ENCODE measurements at places on chromosomes 5 and 9. TPM values are rescaled to one million over a fixed set of nuclear protein-coding genes. Genes with fewer than 3 reads are reported as not detected.

DNA sequence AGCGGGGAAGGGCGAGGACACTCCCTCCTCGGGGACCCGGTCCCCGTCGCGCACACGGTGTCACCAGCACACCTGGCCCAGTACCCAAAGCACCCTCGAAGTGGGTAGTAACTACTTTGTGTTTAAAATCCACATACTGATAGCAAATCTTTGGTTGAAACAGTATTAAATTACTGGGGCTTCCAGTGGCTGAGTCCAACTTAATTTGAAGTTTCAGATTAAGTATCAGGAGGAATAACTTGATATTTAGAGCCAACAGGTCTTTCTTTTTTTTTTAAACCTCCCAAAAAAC lies 615 bp downstream of the ATG10 start:
- DNase-seq = no peak
- peaks cover 25% of the 10 kb centered on the region for H3K4me1 ChIP-seq
- H3K4me3 ChIP-seq = peak overlapping the region; percentile 73
- H3K27me3 ChIP-seq = no peaks in the 10 kb centered on the region
- H3K36me3 ChIP-seq = peaks cover 2% of the 10 kb centered on the region

Gene CDH18
- 2.2 TPM for total RNA-seq

Gene TAS2R1
- total RNA-seq = not detected

DNA sequence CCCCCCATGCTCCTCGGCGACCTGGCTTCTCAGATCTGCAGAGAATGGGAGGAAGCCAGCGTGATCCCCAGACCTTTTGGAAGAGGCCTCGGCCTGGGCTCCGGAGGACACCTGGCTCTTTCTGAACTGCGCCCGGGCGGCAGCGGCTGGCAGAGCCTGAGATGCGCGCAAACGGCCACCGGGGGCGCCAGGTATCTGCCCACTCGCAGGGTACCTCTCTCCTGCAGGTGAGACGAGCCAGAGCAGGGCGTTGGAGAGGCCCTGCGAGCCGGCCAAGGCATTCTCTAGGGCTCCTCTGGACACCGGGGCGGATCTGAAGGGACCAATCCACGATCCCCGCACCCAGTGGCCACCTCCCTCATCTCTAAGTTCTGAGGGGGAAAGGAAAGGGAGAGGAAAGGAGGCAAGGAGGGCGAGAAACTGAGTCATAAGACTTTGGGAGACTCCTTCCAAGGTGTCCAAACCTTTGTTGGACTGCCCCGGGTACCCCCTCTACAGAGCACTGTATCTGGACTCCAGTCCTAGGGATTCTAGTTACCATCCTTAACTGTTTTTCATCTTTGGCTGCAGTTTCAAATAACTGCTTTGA lies 55.0 kb upstream of the SLC46A2 start:
- no peak overlapping the region for H3K4me3 ChIP-seq
- H3K4me1 ChIP-seq = no peaks in the 10 kb centered on the region
- DNase-seq = no peak
- H3K36me3 ChIP-seq = no peaks in the 10 kb centered on the region

DNA sequence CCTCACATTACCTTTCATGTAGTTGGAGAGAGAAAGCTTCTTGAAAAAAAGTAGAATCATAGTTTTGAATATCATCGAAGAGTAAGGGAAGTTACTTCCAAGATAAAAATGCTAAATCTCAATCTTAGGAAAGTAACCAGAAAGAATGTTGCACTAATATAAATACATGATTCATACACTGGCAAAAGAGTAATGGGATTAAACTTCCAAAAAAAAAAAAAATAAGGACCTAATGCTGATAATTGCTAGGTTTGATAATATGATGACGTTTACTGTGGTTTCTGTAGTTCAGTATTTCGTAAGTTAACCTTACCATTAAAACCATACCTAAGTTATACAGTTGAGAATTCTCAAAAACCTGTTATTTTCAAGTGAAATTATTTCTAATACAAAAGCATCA lies 573.8 kb upstream of the CDH9 start:
- no peaks in the 10 kb centered on the region for H3K36me3 ChIP-seq
- H3K27ac ChIP-seq = no peak overlapping the region
- no peak for DNase-seq
- no peaks in the 10 kb centered on the region for H3K27me3 ChIP-seq

GRCh38 chr9:8621416-8621815 lies 821.8 kb upstream of the DMAC1 start:
- H3K27me3 ChIP-seq = no peaks in the 10 kb centered on the region
- DNase-seq = no peak
- no peak overlapping the region for H3K4me3 ChIP-seq
- no peaks in the 10 kb centered on the region for H3K4me1 ChIP-seq
- no peak overlapping the region for H3K27ac ChIP-seq
- no peaks in the 10 kb centered on the region for H3K36me3 ChIP-seq

DNA sequence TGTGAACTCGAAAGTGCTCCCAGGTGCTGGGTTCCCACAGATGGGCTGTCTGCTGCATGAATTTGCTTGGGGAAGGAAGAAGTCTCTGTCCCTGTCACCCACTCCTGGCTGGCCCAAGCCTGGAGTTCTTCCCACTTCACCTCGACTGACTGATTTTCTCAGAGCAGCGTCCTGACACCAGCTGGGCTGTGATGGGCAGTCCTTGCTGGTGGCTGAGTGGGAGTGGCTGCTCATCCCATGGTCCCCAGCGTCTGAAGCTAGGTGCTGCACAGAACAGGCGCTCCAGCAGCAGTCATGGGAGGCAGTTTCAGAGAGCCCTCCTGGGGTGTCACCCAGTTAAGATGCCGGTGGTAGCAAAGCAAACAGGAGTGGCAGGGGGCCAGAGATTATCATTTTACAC lies 10.1 kb upstream of the NEURL1B start:
- H3K4me1 ChIP-seq = peaks cover 17% of the 10 kb centered on the region
- H3K27ac ChIP-seq = no peak overlapping the region
- no peak for DNase-seq
- H3K4me3 ChIP-seq = no peak overlapping the region
- no peaks in the 10 kb centered on the region for H3K36me3 ChIP-seq

DNA sequence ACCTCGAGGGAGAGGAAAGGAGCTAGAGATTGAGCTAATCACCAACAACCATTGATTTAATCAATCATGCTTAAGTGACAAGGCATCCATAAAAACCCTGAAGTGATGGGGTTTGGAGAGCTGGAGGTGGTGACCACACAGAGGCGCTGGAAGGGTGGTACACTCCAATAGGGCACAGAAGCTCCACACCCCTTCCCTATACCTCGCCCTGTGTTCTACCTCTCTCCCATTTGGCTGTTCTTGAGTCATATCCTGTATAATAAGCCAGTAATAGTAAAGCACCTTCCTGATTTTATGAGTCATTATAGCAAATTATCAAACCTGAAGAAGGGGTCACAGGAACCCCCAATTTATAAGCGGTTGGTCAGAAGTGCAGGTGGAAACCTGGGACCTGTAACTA lies 18.3 kb downstream of the ACTL7B start:
- H3K36me3 ChIP-seq = no peaks in the 10 kb centered on the region
- DNase-seq = no peak
- no peaks in the 10 kb centered on the region for H3K4me1 ChIP-seq
- no peak overlapping the region for H3K4me3 ChIP-seq

GRCh38 chr5:169071-169727 lies 22.1 kb upstream of the LRRC14B start:
- no peak for DNase-seq
- no peaks in the 10 kb centered on the region for H3K27me3 ChIP-seq
- H3K27ac ChIP-seq = no peak overlapping the region
- H3K4me3 ChIP-seq = no peak overlapping the region
- peaks cover 7% of the 10 kb centered on the region for H3K36me3 ChIP-seq

- no peaks in the 10 kb centered on the region for H3K27me3 ChIP-seq
- peak; percentile 17 for DNase-seq
- no peak overlapping the region for H3K4me3 ChIP-seq
- H3K36me3 ChIP-seq = no peaks in the 10 kb centered on the region
- no peak overlapping the region for H3K27ac ChIP-seq
- H3K4me1 ChIP-seq = peaks cover under 1% of the 10 kb centered on the region
These were observed 29.9 kb downstream of the CPEB4 start for GRCh38 chr5:173917788-173918786.

- peaks cover 3% of the 10 kb centered on the region for H3K27me3 ChIP-seq
- no peak for DNase-seq
- no peak overlapping the region for H3K27ac ChIP-seq
- no peak overlapping the region for H3K4me3 ChIP-seq
- H3K36me3 ChIP-seq = no peaks in the 10 kb centered on the region
These were observed 374.7 kb upstream of the GRIN3A start for GRCh38 chr9:102113191-102113590.

GRCh38 chr9:19924080-19924479 lies 135.2 kb upstream of the SLC24A2 start:
- no peak for DNase-seq
- peaks cover 10% of the 10 kb centered on the region for H3K4me1 ChIP-seq
- peak overlapping the region; percentile 87 for H3K27ac ChIP-seq
- no peaks in the 10 kb centered on the region for H3K36me3 ChIP-seq
- H3K27me3 ChIP-seq = peaks cover 29% of the 10 kb centered on the region
- no peak overlapping the region for H3K4me3 ChIP-seq

Gene FOXD4L3
- not detected for total RNA-seq

Gene PCSK5
- total RNA-seq = 2.7 TPM

DNA sequence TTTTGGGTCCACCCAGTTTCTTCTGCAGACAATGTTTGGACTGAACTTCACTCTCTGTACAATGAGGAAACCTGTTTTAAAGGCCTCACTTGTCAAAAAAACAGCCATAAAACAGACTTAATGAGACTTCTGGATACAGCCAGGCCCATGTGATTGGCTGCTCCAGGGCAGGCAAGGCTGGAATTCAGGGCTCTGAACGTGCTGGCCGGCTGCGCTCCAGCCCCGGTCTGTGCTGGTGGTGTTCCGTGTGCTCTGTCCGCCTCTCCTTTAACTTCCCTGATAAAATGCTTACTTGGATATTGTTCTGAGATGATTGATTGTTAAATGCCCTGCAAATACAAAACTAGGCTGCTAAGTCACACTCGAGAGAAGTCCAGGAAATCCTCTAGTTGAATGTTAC lies 131.2 kb upstream of the KLF4 start:
- no peaks in the 10 kb centered on the region for H3K27me3 ChIP-seq
- no peaks in the 10 kb centered on the region for H3K36me3 ChIP-seq
- no peak overlapping the region for H3K4me3 ChIP-seq
- DNase-seq = no peak
- H3K4me1 ChIP-seq = no peaks in the 10 kb centered on the region

- H3K4me1 ChIP-seq = no peaks in the 10 kb centered on the region
- peaks cover 12% of the 10 kb centered on the region for H3K27me3 ChIP-seq
- H3K4me3 ChIP-seq = no peak overlapping the region
- H3K36me3 ChIP-seq = no peaks in the 10 kb centered on the region
- no peak overlapping the region for H3K27ac ChIP-seq
These were observed 145.0 kb upstream of the TNC start for GRCh38 chr9:115262952-115263351.

DNA sequence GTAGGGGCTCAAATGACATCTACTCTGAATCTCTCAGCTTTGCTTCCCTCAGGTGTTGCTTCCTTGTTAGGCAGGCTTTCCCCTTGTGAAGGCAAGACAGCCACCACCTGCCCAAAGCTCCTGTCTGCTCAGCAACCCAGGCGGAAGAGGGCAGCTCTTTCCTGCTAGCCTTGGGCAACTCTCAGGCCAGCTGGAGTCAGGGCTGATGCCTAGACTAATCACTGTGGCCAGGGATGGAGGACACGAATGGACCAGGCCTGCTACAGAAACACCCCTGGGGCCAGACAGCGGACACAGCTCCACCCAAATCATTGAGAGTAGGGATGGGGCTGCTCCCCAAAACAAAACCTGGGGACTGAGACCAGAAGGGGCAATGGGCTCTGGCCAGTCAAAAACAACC lies 138.0 kb downstream of the MTX3 start:
- H3K4me1 ChIP-seq = no peaks in the 10 kb centered on the region
- no peak overlapping the region for H3K4me3 ChIP-seq
- no peaks in the 10 kb centered on the region for H3K27me3 ChIP-seq
- no peak for DNase-seq

Gene PCDHGB1
- 2.8 TPM for total RNA-seq

DNA sequence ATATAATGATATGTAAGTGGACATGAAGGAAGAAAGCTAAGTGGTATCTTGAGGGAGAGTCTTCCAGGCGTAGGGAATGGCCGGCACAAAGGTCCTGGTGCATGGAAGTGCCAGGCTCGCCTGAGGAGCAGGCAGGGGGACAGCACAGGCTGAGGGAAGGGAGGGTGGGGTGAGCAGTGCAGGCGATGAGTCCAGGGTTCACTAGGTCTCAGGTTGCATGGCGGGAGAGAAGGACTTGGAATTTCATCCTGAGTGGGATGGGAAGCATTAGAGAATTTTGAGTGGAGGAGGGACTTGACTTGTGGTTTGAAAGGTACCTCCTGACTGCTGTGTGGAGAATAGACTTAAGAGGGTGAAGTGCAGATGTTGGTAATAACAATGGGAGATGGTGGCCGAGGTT lies 268.9 kb downstream of the ARHGEF28 start:
- peaks cover 4% of the 10 kb centered on the region for H3K36me3 ChIP-seq
- H3K4me3 ChIP-seq = no peak overlapping the region
- H3K27me3 ChIP-seq = no peaks in the 10 kb centered on the region
- H3K4me1 ChIP-seq = peaks cover 36% of the 10 kb centered on the region
- no peak overlapping the region for H3K27ac ChIP-seq

DNA sequence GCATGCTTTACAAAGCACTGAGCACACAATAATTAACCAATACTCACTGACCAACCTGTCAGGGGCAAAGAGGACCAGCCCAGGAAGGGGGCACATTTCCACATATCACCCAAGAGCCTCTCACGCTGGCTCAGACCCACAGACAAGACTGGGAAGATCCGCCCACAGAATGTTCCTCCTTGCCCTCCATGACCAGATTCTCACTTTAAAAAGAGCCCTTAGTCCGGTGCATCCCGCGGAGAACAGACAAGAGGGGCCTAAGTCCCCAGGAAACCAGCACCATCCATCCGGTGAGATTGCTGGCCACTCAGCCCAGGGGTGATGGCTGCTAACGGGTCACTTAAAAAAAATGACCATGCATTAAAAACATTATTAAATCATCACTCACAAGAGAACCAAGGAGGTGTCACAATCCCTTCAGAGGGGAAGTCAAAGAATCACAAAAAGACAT lies 32.9 kb downstream of the SEMA4D start:
- DNase-seq = no peak
- no peaks in the 10 kb centered on the region for H3K27me3 ChIP-seq
- H3K27ac ChIP-seq = no peak overlapping the region
- H3K4me1 ChIP-seq = peaks cover 42% of the 10 kb centered on the region
- peaks cover 2% of the 10 kb centered on the region for H3K36me3 ChIP-seq
- no peak overlapping the region for H3K4me3 ChIP-seq

DNA sequence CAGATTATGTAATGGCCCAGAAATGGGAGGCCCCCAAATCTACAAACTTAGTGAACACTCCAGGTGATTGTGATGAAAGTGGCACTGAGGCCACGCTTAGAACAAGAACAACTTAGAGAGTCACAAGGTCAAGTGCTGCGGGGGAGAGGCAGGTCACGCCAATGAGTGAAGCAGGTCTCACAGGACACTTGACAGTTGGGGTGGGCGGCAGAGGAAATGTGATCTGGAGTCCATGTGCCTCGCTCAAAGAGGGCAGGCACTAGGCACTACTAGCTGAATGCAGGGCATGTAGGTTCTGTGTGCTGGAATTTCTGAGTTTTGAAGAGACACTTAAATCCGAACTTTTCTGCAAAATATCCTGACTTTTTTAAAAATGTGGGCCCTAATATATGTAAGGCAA lies 193.2 kb upstream of the RORB start:
- peaks cover 18% of the 10 kb centered on the region for H3K4me1 ChIP-seq
- H3K27me3 ChIP-seq = no peaks in the 10 kb centered on the region
- H3K4me3 ChIP-seq = no peak overlapping the region

Gene MROH2B
- not detected for total RNA-seq

GRCh38 chr5:174337276-174338184 lies 292.0 kb downstream of the NSG2 start:
- peaks cover 8% of the 10 kb centered on the region for H3K4me1 ChIP-seq
- no peak overlapping the region for H3K27ac ChIP-seq
- DNase-seq = no peak
- H3K36me3 ChIP-seq = no peaks in the 10 kb centered on the region
- peaks cover 33% of the 10 kb centered on the region for H3K27me3 ChIP-seq
